MCF 10A (cell line): ENCODE measurements at places on chromosomes 6 and 20. TPM values are rescaled to one million over a fixed set of nuclear protein-coding genes. Genes with fewer than 3 reads are reported as not detected.

Gene PCSK2
- not detected in 2 replicates for total RNA-seq

Gene FRS3
- total RNA-seq: 3.9 and 5.3 TPM in 2 replicates

Gene C20orf144
- total RNA-seq: 0.12 and 0.21 TPM in 2 replicates

DNA sequence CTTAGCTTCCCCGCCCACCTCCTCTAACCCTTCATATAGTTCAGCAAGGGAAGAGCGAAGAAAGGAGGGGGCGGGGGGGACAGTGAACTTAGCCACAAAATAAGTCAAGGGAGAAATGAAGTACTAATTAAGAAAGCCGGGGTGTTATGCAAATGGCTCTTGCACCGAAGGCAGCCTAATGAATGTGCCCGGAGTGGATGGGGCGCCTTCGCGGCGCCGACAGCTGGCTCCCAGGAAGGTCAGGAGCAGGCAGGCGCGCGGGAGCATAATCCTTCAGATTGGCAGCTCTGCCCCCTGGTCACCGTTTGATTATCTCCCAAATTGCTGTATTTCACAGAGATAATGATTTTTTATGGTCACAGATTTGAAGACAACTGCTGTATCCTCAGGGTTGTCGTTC, 395.1 kb downstream of the TFAP2B start:
- DNase-seq: no peak

- peak; percentile 41 for DNase-seq
Measured at GRCh38 chr6:64831680-64832079, 875.3 kb downstream of the EYS start.

GRCh38 chr6:97205966-97206365, 77.0 kb downstream of the MMS22L start:
- no peak for DNase-seq

GRCh38 chr6:16412171-16412570, 173.8 kb downstream of the GMPR start:
- DNase-seq: no peak
